Activated CD4-positive, alpha-beta memory T cell treated with anti-CD3 and anti-CD28 coated beads, Interleukin-2, amount 10 ng/mL, durations not matched to agents 7 days and 5 days (primary cell): ENCODE measurements at places on chromosomes 5 and 9. TPM values are rescaled to one million over a fixed set of nuclear protein-coding genes. Genes with fewer than 3 reads are reported as not detected.

Gene FOXD4L6
- total RNA-seq = not detected

Gene PCDHA12
- not detected for total RNA-seq

Gene PFN3
- total RNA-seq = not detected

Gene RUSC2
- 1.2 TPM for total RNA-seq

Gene GNA14
- total RNA-seq = not detected

Gene SLC6A3
- not detected for total RNA-seq

Gene TRPM6
- total RNA-seq = not detected

Gene NUTM2F
- total RNA-seq = not detected

Gene PCDHB11
- not detected for total RNA-seq

Gene CFAP77
- not detected for total RNA-seq

Gene GPR21
- 0.88 TPM for total RNA-seq

Gene PCDHGB2
- 0.23 TPM for total RNA-seq

Gene MEGF10
- total RNA-seq = not detected

Gene FREM1
- not detected for total RNA-seq

Gene ADRA1B
- total RNA-seq = not detected

Gene AJM1
- 8.7 TPM for total RNA-seq

Gene IFNA13
- total RNA-seq = not detected

Gene ALDH1A1
- total RNA-seq = not detected

Gene IPO11
- 23.9 TPM for total RNA-seq

Gene ZNF879
- 3.9 TPM for total RNA-seq

Gene PCDHGB1
- 0.13 TPM for total RNA-seq

Gene DMRT3
- total RNA-seq = not detected

Gene SEMA6A
- total RNA-seq = not detected

Gene MORN5
- not detected for total RNA-seq

Gene GADD45G
- total RNA-seq = 40.4 TPM

Gene PTPN3
- 0.20 TPM for total RNA-seq

Gene FCN2
- not detected for total RNA-seq

Gene VPS13A
- total RNA-seq = 40.9 TPM

Gene CCIN
- total RNA-seq = not detected

Gene PIP5K1B
- total RNA-seq = 2.3 TPM

Gene RASEF
- total RNA-seq = not detected

Gene AHRR
- total RNA-seq = 23.6 TPM

Gene CDKN2B
- total RNA-seq = 2.5 TPM

Gene SMIM32
- total RNA-seq = not detected

Gene CARTPT
- not detected for total RNA-seq

Gene TRIM52
- 24.0 TPM for total RNA-seq

Gene SGTB
- total RNA-seq = 19.7 TPM

Gene BOD1
- total RNA-seq = 14.3 TPM

Gene DRD1
- not detected for total RNA-seq

Gene SLC1A1
- total RNA-seq = 0.05 TPM

Gene RIGI
- 32.4 TPM for total RNA-seq

Gene GAS1
- 0.20 TPM for total RNA-seq

Gene SYK
- not detected for total RNA-seq

Gene CENPK
- 86.0 TPM for total RNA-seq

Gene RORB
- total RNA-seq = 0.13 TPM

Gene ECM2
- total RNA-seq = not detected

Gene FAM163B
- total RNA-seq = not detected

Gene PCSK1
- total RNA-seq = not detected

Gene DNAJB5
- 3.2 TPM for total RNA-seq

Gene TRIP13
- 26.6 TPM for total RNA-seq

Gene CSF2
- 30.8 TPM for total RNA-seq

Gene CCDC180
- 3.3 TPM for total RNA-seq

Gene RANBP3L
- total RNA-seq = not detected

Gene CER1
- total RNA-seq = not detected

Gene RFESD
- total RNA-seq = 5.4 TPM

Gene BHMT2
- not detected for total RNA-seq

Gene ARHGEF37
- total RNA-seq = 0.88 TPM
